GM04503 (cell line): ENCODE measurements at places on chromosomes 2 and 18.
A peak's percentile ranks its signal among the peaks of the same experiment; 100 is the strongest.

GRCh38 chr2:230471074-230471473 lies 55.1 kb downstream of the SP100 start:
- no peak for DNase-seq

DNA sequence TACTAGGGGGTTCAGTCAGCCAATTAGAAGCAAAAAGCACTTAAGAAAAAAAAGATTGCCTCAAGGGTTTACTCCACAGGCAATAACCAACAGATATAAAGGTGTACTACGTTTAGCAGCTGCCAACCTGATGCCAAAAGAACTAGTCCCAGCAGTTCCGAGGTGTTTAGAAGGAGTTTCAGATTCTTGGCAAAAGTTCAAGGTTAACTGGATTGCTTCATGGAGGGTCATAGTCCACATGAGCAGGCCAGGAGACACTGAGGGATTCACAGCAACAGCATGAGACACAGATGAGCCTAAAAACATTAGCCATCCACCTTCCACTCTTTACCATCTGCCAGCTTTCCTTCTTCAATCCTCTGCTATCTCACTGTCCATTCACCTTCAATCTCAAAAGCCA lies 4.9 kb upstream of the DNAH7 start:
- DNase-seq, result no peak

GRCh38 chr2:64462940-64463700 lies 9.2 kb downstream of the LGALSL start:
- DNase-seq, result peak; percentile 35

DNA sequence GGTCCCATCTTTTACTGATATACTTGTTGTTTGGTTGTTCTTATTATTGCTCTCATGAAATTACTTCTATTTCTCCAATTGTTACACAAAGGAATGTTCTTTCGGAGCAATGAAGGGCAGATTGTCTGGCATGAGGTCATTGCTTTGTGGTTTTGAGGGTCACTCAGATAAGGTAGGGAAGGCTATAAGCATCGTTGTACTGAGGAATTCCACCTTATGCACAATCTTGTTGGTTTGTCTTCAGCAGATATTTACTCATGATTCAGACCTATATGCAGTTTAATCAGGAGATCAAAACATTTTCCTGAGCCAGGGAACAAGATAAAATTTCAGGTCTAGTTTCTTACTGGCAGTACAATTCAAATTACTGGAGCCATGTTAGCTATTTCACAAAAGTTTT lies 163.0 kb upstream of the SPHKAP start:
- no peak for DNase-seq

DNA sequence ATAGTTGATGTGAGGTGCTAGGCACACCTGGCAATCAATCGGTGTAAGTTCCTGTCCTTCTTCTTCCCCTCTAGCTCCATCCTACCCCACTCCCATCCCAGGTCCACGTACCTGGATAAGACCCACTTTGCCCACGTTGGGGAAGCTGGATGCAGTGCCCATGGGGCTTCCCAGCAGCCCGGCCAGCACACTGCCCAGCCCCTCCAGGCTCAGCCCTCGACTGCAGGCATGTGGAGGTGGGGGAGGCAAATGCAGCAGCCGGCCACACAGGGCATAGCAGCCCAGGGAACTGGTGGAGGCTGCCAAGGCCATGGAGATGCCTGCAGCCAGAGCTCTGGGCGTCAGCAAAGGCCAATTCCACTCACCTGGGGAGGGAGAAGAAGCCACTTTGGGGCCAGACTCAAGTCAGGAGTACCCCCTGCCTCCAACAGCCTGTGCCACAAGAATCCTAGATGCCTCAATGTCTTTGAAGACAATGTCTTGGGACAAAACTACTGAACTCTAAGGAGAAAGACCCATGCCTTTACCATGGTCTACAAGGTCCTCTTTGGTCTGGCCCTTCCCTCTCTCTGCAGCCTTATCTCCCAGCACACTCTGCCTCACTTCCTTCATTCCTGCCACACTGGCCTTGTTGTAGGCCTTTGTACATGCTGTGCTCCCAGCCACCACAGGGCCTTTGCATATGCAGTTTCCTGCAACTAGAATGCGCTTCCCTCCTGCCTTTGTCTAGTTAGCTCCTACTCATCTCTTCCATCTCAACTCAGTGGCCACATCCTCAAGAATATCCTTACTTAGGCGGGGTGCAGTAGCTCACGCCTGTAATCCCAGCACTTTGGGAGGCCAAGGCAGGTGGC lies 4.5 kb downstream of the SLC23A3 start:
- no peak for DNase-seq

GRCh38 chr2:70133491-70134322 lies 46.4 kb downstream of the PCBP1 start:
- no peak for DNase-seq

- no peak for DNase-seq
Measured at GRCh38 chr2:102235042-102235473, 48.2 kb downstream of the IL1RL2 start.

DNA sequence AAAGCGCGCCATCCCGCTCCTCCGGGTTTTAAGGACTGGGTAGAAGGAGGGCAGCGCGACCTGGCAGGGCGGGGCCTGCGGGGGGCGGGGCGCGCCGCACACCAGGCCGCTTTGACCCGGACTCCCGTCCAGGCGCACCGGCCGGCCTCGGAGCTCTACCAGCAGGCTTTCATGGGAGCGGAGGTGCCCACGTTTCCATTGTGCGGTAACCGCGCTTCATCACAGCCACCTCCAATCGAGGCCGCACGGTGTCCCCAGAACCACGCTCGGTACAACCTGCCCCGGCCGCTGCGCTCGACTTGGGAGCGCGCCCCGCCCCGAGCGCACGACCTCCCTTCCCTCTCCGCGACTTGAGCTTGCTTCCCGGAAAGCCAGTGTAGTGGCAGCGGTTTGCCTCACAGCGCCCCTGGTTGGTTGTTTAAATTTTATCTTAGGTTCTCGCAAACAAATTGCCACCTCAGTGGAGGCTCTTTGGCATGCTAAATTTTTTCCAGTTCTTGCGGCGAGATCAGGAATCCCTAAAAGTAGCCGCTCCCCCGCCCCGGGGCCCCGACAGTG lies 280 bp upstream of the CYP1B1 start:
- DNase-seq, result peak; percentile 47

- no peak for DNase-seq
Measured at GRCh38 chr2:186518945-186519344, 32.9 kb downstream of the ZC3H15 start.

- DNase-seq, result no peak
Measured at GRCh38 chr18:32870611-32871010, 97.8 kb upstream of the KLHL14 start.

DNA sequence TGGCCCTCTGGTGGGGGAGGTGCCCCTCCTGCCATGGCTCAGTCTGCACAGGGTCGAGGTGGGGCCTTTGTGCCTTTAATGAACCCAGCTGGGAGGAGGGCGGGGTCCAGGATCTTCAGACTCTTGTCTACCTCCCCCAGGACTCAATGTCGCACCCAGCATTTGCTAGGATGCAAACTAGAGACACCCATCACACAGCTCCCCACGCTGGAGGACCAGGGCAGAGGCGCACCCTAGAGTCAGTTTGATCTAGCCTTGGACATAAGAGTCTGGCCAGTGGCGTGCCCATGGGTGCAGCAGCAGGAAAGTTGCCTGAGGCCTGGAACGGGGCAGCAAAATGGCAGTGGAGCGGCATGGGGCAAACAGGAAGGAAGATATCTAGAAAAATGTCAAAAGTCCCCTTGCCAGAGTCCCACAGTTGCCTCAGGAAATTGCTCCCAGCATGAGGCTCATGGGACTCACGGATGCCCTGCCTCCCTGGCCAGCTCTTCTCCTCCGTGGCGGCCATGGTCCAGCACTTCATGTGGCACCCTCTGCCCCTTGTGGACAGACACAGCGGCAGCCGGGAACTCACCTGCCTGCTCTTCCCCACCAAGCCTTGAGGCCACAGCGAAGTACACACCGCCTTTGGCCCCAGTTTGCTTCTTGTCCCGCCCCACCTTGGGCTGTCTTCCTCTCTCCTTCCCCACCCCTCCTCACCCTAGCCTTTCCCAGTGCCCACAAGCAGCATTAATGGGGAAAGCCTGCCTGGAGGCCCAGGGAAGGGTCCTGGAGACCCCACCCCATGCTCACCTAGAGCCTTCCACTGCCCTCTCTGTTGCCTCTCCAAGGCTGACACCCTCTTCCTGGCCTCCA lies 17.7 kb downstream of the SH2D6 start:
- no peak for DNase-seq

DNA sequence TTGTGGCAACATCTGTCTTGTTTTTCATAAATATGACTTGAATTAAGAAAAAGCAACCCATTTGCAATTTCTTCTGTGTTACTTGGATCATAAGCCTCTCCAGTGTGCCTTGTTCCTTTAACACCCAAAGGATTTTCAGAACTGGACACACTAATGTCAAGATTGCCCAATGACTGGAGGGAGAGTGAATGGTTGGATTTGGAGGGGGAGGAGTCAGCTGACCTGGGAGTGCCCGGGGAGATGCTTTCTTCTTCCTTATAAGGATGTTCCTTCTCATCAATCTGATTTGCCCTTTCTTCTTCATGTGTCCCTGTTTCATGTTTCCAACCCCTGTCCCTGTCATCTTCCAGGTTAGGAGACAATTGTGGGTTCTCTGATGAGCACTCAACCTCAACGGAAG lies 48.8 kb downstream of the ALPK2 start:
- DNase-seq, result no peak

GRCh38 chr2:211077216-211077767 lies 520.9 kb downstream of the CPS1 start:
- no peak for DNase-seq

- no peak for DNase-seq
Measured at GRCh38 chr2:128646091-128646490, 327.4 kb upstream of the HS6ST1 start.

GRCh38 chr18:9132628-9133027 lies 4.0 kb upstream of the ANKRD12 start:
- DNase-seq, result no peak

DNA sequence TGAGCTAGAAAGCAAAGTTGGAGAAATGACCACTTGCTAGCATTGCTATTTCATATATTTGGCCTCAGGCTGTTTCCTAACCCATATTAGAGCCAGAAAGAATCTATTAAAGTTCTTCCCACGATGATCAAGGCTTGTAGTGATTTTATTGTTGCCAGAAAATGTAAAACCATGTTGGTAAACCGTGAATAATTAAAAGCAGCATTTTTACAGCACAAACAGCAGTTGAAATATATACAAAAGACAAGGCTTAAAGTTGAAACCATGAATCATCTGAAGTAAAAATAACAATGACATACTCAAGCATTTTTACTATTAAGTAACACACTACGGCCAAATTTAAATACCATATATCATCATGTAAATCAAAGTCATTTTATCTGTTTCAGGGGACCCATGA lies 27.7 kb upstream of the DSC3 start:
- DNase-seq, result no peak

DNA sequence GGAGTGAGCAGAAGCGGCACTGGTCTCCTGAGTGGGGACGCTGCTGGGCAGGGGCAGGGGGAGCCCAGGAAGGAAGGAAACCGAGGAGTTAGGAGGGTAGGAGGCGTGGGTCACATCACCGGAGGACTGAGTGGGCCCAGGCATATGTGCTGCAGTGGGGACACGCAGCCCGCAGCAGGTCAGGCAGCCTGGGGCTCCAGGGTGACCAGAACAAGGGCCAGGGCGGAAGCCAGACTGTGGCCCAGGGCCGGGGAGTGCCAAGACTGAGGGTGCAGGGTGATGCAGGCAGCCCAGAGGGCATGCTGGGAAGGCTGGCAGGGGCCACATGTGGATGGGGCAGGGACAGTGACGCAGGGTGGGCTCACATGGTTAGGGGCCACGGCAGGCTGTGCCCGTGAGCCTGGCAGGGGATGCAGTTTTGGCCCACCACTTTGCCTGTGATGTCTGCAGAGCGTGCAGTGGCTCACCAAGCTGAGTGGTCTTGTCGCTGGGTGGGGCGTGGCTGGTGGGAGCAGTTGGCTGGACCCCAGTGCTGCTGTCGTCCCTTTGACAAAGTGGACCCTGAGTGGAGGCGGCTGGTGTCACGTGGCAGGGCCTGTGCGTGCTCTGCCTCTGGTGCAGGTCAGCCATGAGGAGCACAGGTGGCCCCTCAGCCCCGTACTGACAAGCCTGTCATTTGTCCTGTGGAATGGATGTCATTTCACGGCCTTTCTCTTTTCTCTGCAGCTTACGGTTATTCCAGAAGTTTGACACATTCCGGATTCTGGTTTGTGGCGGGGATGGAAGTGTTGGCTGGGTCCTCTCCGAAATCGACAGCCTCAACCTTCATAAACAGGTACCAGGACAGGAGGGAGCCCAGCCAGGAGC lies 87.1 kb downstream of the DGKD start:
- no peak for DNase-seq
